ENCODE measurements at places on chromosomes 16 and 17. TPM values are rescaled to one million over a fixed set of nuclear protein-coding genes. Genes with fewer than 3 reads are reported as not detected.

XAF1 gene
- total RNA-seq = 13.3 TPM

TPPP3 gene
- total RNA-seq = 0.46 TPM

WNT3 gene
- total RNA-seq = 2.0 TPM

LHX1 gene
- total RNA-seq = 39.2 TPM

TBC1D3E gene
- not detected for total RNA-seq

Data from kidney epithelial cell (primary cell).